ENCODE measurements at places on chromosomes 16 and 17.

- DNase-seq, result no peak
These were observed 2.6 kb downstream of the HBM start for GRCh38 chr16:168424-168823.

GRCh38 chr16:75477680-75478473 is 13.4 kb upstream of the TMEM170A start:
- DNase-seq, result no peak

DNA sequence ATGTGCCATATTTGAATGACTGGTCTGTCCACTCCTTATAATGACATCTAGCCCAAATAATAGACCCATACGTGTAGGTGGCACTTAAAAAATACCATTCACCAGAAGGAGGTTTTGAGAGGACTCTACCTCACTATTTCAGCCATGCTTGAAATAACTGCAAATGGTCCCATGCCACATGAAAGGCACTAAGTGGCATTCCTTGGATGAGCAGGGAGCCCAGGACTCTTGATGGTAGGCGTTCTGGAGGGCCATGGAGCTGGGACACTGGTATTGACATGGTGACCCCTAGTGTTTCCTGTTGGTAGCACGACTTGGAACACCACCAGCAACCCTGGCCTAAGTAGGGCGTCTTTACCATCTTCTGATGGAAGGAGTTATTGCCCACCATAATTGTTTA is 148.7 kb upstream of the ZFHX3 start:
- DNase-seq, result no peak

DNA sequence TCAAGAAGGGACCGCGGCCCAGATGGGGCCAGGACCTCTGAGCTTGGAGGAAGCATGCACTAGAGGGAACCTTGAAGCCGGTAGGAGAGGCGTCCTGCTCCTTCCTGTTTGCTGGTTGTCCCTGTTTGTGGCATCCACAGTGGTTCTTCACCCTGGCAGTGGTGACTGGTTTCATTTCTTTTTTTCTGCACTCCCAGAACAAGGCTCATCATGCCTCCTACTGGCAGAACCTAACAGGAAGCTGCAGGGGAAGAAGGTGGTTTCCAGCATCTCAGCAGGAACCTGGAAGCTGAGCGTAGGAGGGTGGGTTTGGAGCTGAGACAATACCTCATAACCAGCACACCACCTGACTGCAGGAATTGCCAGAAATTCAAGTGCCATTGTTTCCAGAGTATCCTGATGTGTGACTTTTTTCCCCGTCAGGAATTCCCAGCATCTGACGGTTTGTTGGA is 5.8 kb downstream of the TMEM231 start:
- no peak for DNase-seq

GRCh38 chr17:51046514-51047384 is 73.9 kb downstream of the SPAG9 start:
- DNase-seq, result no peak

DNA sequence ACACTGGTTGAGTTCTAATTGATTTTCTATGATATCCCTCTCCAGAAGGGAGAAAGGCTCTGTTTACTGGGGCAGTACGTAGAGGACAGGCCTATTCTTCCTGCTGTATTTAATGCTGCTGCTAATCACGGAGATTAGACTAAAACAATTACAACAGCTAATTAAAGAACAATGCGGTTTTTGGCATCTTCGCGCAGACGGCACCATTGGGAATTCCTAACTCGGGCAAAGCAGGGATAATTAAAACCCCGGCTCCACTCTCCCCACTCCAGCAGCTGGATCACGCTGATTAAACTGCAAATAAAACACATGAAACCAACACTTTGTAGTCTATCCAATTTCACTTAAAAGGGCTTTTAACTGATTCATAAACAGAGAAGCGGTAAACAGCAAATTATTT is 147.6 kb downstream of the XYLT1 start:
- DNase-seq, result no peak

DNA sequence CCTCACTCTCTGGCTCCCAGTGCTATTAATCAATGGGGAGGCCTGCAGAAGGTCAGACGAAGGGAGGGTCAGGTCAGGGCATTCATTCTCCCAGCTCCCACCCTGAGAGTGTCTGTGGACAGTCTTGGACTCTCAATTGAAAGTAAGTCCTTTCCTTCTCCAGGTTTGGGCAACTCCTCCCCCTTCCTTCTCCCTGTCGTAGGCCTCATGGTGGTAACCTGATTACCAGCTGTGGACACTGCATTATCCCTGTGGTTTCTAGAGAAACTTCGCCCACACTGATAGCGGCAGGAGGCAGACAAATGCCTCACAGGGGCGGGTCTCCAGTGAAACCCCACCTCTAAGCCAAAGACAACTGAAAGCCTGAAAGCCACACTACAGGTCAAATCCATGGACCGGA is 57.7 kb upstream of the SLC25A19 start:
- no peak for DNase-seq

- DNase-seq, result no peak
These were observed 743.9 kb upstream of the SOX9 start for GRCh38 chr17:71376933-71377332.

DNA sequence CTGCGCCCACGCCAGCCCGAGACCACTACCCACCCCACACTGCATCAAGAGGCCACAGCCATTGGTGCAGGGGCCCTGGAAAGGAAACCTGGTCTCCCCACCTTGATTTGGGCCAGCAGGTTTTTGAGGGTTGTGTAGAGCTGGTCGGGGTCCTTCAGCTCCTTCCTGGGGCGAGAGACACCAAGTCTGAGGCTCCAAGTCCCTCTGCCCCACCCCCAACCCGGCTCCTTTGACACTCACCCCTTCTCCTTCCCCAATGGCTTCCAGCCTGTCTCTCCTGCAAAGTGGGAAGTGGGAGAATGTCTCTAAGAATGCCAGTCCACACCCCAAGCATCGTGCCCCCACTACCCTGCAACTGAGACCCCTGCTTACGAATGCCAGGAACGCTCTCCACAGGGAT is 1.6 kb upstream of the DHX58 start:
- no peak for DNase-seq

DNA sequence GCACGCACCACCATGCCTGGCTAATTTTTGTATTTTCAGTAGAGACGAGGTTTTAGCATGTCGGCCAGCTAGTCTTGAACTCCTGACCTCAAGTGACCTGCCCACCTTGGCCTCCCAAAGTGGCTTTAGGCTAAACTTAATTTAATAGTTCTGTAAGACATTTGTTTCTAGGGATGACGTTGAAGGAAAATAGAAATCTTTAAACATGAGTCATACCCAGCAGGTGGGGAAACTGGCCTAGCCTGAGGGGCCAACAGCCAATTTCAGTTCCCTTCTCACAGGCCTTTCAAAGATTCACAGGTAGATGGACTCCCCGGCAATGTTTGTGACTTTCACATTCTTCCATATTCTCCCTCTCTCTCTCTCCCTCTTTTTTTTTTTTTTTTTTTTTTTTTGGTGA is 18.1 kb upstream of the ITPRIPL2 start:
- DNase-seq, result no peak

- no peak for DNase-seq
These were observed 103.0 kb upstream of the CDH13 start for GRCh38 chr16:82523815-82524214.

GRCh38 chr17:75844530-75845057 is 390 bp upstream of the UNC13D start:
- no peak for DNase-seq

DNA sequence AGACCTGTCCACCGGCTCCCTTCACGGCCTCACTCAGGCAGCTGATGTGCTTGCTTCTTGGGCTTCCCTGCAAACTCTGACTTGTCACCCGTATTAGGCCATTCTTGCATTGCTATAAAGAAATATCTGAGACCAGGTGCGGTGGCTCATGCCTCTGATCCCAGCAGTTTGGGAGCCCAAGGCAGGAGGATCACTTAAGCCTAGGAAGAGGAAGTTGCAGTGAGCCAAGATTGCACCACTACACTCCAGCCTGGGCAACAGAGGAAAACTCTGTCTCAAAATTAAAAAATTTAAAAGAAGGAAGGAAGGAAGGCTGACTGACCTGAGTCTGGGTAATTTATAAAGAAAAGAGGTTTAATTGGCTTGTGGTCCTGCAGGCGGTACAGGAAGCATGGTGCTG is 17.0 kb downstream of the SOST start:
- no peak for DNase-seq

DNA sequence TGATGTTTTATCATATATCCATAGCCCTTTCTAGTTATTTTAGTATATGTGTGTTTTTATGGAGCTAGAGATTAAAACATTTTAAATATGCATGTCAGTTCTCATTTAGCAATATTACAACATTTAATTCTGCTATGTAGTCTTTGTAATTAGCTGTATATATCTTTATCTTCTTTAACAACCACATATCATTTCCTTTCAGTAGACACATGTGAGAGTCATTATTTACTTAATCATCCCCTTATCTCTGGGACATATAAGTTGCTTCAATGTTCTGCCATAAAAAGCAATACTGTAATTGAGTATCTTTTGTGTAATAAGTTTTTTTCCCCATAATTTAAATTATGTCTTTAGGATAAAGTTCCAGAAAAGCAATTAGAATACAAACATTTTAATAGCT is 52.0 kb upstream of the CLEC3A start:
- no peak for DNase-seq

DNA sequence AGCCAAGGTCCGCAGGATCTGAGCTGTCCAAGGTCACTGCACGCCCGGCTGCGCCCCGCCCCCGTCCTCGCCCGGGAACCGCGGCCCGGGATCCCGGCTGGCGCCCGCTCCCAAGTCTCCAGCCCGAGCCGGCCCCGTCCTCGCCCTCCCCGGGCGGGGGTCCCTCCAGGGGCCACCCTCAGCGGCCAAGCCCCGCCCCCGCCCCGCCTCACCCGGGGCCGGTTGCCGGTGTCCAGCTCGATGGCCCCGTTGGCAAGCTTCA is 216 bp downstream of the VPS9D1 start:
- no peak for DNase-seq

DNA sequence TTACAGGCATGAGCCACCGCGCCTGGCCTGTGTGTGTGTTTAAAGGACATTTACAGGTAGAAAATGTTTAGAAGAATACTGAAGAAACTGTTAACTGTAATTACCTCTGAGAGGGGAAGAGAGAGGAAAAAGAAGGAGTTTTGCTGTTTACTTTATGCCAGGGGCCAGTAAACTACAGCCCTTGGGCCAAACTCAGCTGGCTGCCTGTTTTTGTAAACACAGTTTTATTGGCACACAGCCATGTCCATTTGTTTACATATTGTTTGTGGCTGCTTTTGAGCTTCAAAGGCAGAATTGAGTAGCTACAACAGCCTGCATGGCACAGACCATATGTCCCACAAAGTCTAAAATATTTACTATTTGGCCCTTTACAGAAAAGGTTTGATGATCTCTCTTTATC is 76.4 kb downstream of the GPR139 start:
- no peak for DNase-seq
